ENCODE measurements at places on chromosomes 12 and 14. TPM values are rescaled to one million over a fixed set of nuclear protein-coding genes. Genes with fewer than 3 reads are reported as not detected.

The WIF1 gene
- not detected for total RNA-seq

The KLRD1 gene
- 0.05 TPM for total RNA-seq

The MUCL1 gene
- not detected for total RNA-seq

The CLEC6A gene
- not detected for total RNA-seq

The TRAF3 gene
- total RNA-seq, result 83.7 TPM

The RPGRIP1 gene
- total RNA-seq, result 0.21 TPM

The SPTLC2 gene
- total RNA-seq, result 16.8 TPM

The CACNA1C gene
- 0.11 TPM for total RNA-seq

The YY1 gene
- total RNA-seq, result 104 TPM

The SLC6A15 gene
- 0.25 TPM for total RNA-seq

The SLC17A8 gene
- not detected for total RNA-seq

The LBHD2 gene
- total RNA-seq, result not detected

The LIMA1 gene
- total RNA-seq, result 69.7 TPM

The TAS2R8 gene
- not detected for total RNA-seq

The ATG14 gene
- total RNA-seq, result 5.0 TPM

The IFI27L2 gene
- 66.9 TPM for total RNA-seq

The FAM181A gene
- total RNA-seq, result not detected

The KRT75 gene
- total RNA-seq, result not detected

The CSRNP2 gene
- total RNA-seq, result 12.8 TPM

The PPFIA2 gene
- not detected for total RNA-seq

The KLHL33 gene
- total RNA-seq, result 0.05 TPM

The RNASE7 gene
- total RNA-seq, result not detected

The OR4N2 gene
- not detected for total RNA-seq

The RNF212B gene
- total RNA-seq, result not detected

The LRRC9 gene
- not detected for total RNA-seq

The ASB2 gene
- total RNA-seq, result 24.8 TPM

The SERPINA9 gene
- total RNA-seq, result not detected

The WNT5B gene
- total RNA-seq, result not detected

The ETNK1 gene
- total RNA-seq, result 38.6 TPM

The TAS2R19 gene
- total RNA-seq, result 1.2 TPM

The SRGAP1 gene
- total RNA-seq, result 0.21 TPM

The RXYLT1 gene
- total RNA-seq, result 14.8 TPM

The KRT77 gene
- not detected for total RNA-seq

The CARMIL3 gene
- 0.91 TPM for total RNA-seq

The LTBP2 gene
- total RNA-seq, result 0.37 TPM

The TUNAR gene
- not detected for total RNA-seq

The PLEKHG7 gene
- total RNA-seq, result not detected
